Osteoblast (primary cell): ENCODE measurements at places on chromosomes 4 and X. TPM values are rescaled to one million over a fixed set of nuclear protein-coding genes. Genes with fewer than 3 reads are reported as not detected.
A peak's percentile ranks its signal among the peaks of the same experiment; 100 is the strongest.

GRCh38 chrX:48493890-48494364 is 14.9 kb upstream of the PORCN start:
- H3K4me3 ChIP-seq, result no peak overlapping the region
- H3K27ac ChIP-seq, result no peak overlapping the region
- no peaks in the 10 kb centered on the region for H3K36me3 ChIP-seq
- peaks cover 33% of the 10 kb centered on the region for H3K4me1 ChIP-seq
- no peak for DNase-seq

GRCh38 chr4:185742766-185743165 is 69.2 kb downstream of the SORBS2 start:
- no peaks in the 10 kb centered on the region for H3K36me3 ChIP-seq
- H3K27me3 ChIP-seq, result no peaks in the 10 kb centered on the region
- H3K4me3 ChIP-seq, result no peak overlapping the region
- DNase-seq, result no peak

GRCh38 chr4:151888367-151888866 is 127.6 kb upstream of the GATB start:
- H3K36me3 ChIP-seq, result no peaks in the 10 kb centered on the region
- H3K27me3 ChIP-seq, result peaks cover 5% of the 10 kb centered on the region
- H3K4me3 ChIP-seq, result no peak overlapping the region

DNA sequence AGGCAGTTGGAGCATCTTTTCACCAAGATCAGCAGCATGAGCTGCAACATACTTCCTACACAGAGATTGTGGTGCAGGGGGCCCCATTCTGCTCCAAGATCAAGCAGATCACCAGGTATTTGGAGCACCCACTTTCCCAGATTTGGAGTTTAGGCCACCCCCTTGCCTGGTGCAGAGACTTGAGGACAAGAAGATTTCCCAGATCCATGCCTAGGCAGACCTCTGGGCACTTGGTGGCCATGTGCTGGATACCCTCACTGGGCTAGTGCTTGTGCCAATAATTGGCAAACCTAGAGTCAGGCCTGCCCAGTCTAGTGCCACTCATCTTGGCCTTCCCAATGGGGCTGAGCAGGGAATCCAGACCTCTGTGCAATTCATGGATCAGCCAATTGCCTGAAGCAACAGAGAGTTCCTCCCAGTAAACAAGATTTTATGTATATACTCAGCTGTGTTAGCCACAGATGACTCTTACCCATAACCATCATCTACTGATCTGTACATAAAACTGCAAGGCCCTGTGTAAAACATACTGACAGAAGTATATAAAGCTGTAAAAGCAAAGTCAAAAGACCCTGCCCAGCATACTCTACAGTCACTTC is 228.4 kb upstream of the EMCN start:
- no peak overlapping the region for H3K27ac ChIP-seq
- no peak for DNase-seq
- H3K36me3 ChIP-seq, result no peaks in the 10 kb centered on the region
- no peaks in the 10 kb centered on the region for H3K4me1 ChIP-seq
- no peak overlapping the region for H3K4me3 ChIP-seq

DNA sequence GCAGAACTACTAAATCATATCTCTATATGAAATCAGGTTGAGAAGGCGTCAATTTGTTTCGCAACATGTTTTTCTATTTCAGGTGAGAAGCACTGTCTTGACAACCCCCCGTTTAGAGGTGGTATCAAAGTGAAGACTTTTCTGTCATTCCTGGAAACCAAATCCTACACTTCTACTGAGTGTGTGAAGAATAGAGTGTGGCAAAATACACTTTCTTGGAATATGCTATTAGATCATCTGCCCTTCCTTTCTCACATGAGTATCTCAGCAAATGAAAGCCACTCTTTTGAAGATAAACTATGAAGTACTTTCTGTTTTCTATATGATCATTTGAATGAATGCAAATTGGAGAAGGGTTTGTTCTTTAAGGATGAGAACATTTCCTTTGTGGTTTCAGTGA is 174.0 kb upstream of the FMR1 start:
- H3K4me3 ChIP-seq, result no peak overlapping the region
- DNase-seq, result peak; percentile 35
- no peaks in the 10 kb centered on the region for H3K4me1 ChIP-seq
- no peak overlapping the region for H3K27ac ChIP-seq
- H3K36me3 ChIP-seq, result no peaks in the 10 kb centered on the region

GRCh38 chr4:152106781-152107321 is 346.0 kb upstream of the GATB start:
- no peaks in the 10 kb centered on the region for H3K36me3 ChIP-seq
- H3K4me3 ChIP-seq, result no peak overlapping the region
- no peaks in the 10 kb centered on the region for H3K27me3 ChIP-seq

DNA sequence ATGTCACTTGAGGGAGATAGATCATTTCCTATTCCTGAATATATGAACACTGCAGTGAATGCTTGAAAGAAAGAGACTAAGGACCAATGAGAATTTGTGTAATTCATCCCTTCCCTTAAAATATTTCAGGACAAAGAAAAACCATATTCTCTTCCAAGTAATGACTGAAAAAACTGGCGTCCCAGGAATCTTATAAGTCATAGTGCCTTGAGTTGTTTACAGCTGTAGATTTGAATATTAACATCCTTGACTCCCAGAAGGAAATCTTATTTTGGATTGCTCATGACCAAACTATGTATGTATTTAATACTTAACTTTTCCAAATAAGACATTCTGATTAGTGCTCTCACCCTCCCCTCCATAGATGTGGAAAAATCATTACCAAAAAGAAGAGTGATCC is 55.5 kb downstream of the CLDN22 start:
- no peak for DNase-seq
- H3K27ac ChIP-seq, result peak overlapping the region; percentile 20
- no peak overlapping the region for H3K4me3 ChIP-seq
- peaks cover 19% of the 10 kb centered on the region for H3K4me1 ChIP-seq
- no peaks in the 10 kb centered on the region for H3K27me3 ChIP-seq
- peaks cover 76% of the 10 kb centered on the region for H3K36me3 ChIP-seq

GRCh38 chr4:143336781-143337599 is at the start of gene GAB1:
Gene GAB1 (plus strand): TSS chr4:143336876. CDS start chr4:143337189, 313 bp downstream.
- H3K4me1 ChIP-seq, result peaks cover 5% of the 10 kb centered on the region
- no peaks in the 10 kb centered on the region for H3K36me3 ChIP-seq
- peak within 1 kb of the TSS; percentile 67 for H3K27ac ChIP-seq
- DNase-seq, result peak; percentile 85
- H3K27me3 ChIP-seq, result no peaks in the 10 kb centered on the region

GRCh38 chrX:27229721-27230120 is 233.4 kb downstream of the PPP4R3C start:
- DNase-seq, result no peak
- no peaks in the 10 kb centered on the region for H3K36me3 ChIP-seq
- H3K27me3 ChIP-seq, result no peaks in the 10 kb centered on the region
- H3K4me3 ChIP-seq, result no peak overlapping the region

DNA sequence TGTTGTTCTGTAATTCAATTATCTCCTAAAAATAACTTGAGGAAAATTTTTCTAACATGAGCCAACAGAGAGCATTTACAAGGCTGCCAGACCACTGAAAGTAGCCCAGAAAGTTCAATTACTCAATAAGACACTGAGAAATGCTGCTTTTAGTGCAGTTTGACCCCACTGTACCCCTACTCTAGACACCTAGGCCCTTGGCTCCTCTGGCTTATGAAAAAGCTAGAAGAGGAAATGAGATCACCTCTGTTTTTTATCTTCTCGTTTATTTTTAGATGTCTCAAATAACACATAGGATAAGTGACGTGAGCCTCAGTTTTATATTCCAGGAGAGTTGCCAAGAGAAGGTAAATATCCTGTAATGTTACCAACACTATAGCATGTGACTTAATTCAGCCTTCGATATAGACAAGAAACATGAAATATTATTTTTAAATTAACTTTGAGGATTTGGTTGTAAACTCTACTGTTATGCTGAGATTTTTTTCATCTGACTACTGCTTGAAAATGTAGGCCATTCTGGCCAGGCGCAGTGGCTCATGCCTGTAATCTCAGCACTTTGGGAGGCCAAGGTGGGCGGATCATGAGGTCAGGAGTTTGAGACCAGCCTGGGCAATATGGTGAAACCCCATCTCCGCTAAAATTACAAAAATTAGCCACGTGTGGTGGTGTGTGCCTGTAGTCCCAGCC is 24.4 kb downstream of the TNIP3 start:
- H3K4me1 ChIP-seq, result peaks cover 44% of the 10 kb centered on the region
- H3K4me3 ChIP-seq, result no peak overlapping the region
- no peak for DNase-seq
- no peaks in the 10 kb centered on the region for H3K36me3 ChIP-seq
- H3K27ac ChIP-seq, result peak overlapping the region; percentile 89

- peaks cover 24% of the 10 kb centered on the region for H3K4me1 ChIP-seq
- H3K27me3 ChIP-seq, result no peaks in the 10 kb centered on the region
- H3K27ac ChIP-seq, result peak overlapping the region; percentile 78
- H3K36me3 ChIP-seq, result no peaks in the 10 kb centered on the region
- peak overlapping the region; percentile 60 for H3K4me3 ChIP-seq
Measured at GRCh38 chr4:74284053-74284452, 24.2 kb upstream of the EPGN start.

DNA sequence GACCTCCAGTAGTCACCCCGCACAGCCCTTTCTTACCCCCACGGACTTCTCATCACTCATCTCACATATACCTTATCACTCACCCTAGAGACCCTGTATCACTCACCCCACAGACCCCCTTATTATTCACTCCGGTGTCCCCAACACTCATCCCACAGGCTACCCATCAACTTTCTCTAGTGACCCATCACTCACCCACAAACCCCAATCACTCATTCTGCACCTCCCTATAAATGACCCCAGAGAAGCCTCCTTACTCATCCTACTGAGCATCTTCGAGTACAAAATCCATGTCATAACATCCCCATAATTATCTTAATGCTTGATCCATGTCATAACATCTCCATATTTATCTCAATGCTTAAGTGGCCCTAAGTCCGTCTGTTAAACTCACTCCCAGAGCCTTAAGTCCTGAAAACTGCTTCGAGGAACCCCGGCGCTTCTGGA is 934 bp downstream of the ZNF41 start:
- peak overlapping the region; percentile 70 for H3K27ac ChIP-seq
- H3K4me3 ChIP-seq, result peak overlapping the region; percentile 80
- peak; percentile 85 for DNase-seq
- peaks cover 12% of the 10 kb centered on the region for H3K4me1 ChIP-seq

- no peak overlapping the region for H3K4me3 ChIP-seq
- H3K27me3 ChIP-seq, result no peaks in the 10 kb centered on the region
- H3K27ac ChIP-seq, result peak overlapping the region; percentile 74
- H3K36me3 ChIP-seq, result peaks cover 3% of the 10 kb centered on the region
- H3K4me1 ChIP-seq, result peaks cover 80% of the 10 kb centered on the region
Measured at GRCh38 chr4:41146196-41146595, 68.1 kb downstream of the APBB2 start.

GRCh38 chrX:150465881-150466775 is 102.3 kb upstream of the MTM1 start:
- H3K27ac ChIP-seq, result no peak overlapping the region
- H3K27me3 ChIP-seq, result no peaks in the 10 kb centered on the region
- no peak for DNase-seq
- no peaks in the 10 kb centered on the region for H3K36me3 ChIP-seq

GRCh38 chr4:37538931-37539330 is 147.2 kb downstream of the RELL1 start:
- H3K36me3 ChIP-seq, result no peaks in the 10 kb centered on the region
- H3K4me1 ChIP-seq, result no peaks in the 10 kb centered on the region
- no peaks in the 10 kb centered on the region for H3K27me3 ChIP-seq
- H3K27ac ChIP-seq, result no peak overlapping the region
- H3K4me3 ChIP-seq, result no peak overlapping the region

DNA sequence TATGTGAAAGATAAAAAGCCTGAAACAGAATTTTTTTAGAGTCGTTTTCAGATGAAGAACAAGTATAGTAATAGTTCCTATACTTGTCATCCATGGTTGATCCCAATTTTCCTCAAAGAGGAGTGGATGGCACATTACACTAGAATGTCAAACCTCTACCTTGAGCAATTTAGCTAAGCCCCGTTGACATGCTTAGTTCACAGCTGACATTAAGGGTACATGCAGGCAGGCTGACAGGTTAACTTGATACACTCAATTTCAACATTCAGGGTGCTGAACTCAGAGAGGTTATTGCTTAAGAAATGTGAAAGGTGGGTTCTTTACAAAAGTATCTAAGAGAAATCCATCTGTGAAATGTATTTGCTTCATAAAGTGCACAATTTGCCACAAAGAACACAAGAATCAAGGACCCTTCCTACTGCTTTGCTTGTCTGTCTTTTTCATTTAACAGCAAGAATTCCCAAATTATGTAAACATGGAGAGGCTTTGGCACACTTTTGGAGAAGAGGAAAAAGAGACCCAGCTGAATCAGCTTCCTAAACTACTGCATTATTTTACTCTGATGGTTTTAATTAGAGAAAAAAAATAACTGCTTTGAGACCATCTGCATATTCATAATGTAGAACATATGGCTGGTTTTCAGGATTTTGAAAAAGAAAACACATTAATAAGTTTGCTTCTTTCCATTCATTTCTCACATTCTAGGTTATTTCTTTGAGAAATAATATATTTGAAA is 122.5 kb upstream of the DDIT4L start:
- no peak overlapping the region for H3K4me3 ChIP-seq
- no peak overlapping the region for H3K27ac ChIP-seq
- no peaks in the 10 kb centered on the region for H3K27me3 ChIP-seq
- no peak for DNase-seq

- H3K27me3 ChIP-seq, result no peaks in the 10 kb centered on the region
- DNase-seq, result no peak
- no peaks in the 10 kb centered on the region for H3K4me1 ChIP-seq
- H3K36me3 ChIP-seq, result peaks cover 4% of the 10 kb centered on the region
- no peak overlapping the region for H3K27ac ChIP-seq
Measured at GRCh38 chr4:48706736-48707135, 73.3 kb downstream of the FRYL start.

- no peaks in the 10 kb centered on the region for H3K36me3 ChIP-seq
- H3K27ac ChIP-seq, result no peak overlapping the region
- DNase-seq, result no peak
- H3K4me1 ChIP-seq, result peaks cover 7% of the 10 kb centered on the region
- no peaks in the 10 kb centered on the region for H3K27me3 ChIP-seq
- no peak overlapping the region for H3K4me3 ChIP-seq
Measured at GRCh38 chr4:101958547-101958946, 168.0 kb downstream of the BANK1 start.

GRCh38 chr4:7226439-7226838 is 34.1 kb downstream of the SORCS2 start:
- no peaks in the 10 kb centered on the region for H3K36me3 ChIP-seq
- peaks cover 10% of the 10 kb centered on the region for H3K27me3 ChIP-seq
- H3K27ac ChIP-seq, result no peak overlapping the region
- H3K4me1 ChIP-seq, result no peaks in the 10 kb centered on the region
- H3K4me3 ChIP-seq, result no peak overlapping the region

The ITM2A gene
- total RNA-seq, result not detected in 2 replicates

The SAGE1 gene
- not detected in 2 replicates for total RNA-seq

The SYTL4 gene
- total RNA-seq, result 2.9 TPM in 2 replicates

The ATP1B4 gene
- not detected in 2 replicates for total RNA-seq

The HTN3 gene
- total RNA-seq, result not detected in 2 replicates

The TBX22 gene
- not detected in 2 replicates for total RNA-seq

The TMPRSS11D gene
- total RNA-seq, result not detected in 2 replicates

The NXF2B gene
- total RNA-seq, result not detected in 2 replicates
